ENCODE measurements at places on chromosomes 6 and 20. TPM values are rescaled to one million over a fixed set of nuclear protein-coding genes. Genes with fewer than 3 reads are reported as not detected.
A peak's percentile ranks its signal among the peaks of the same experiment; 100 is the strongest.

- no peak for DNase-seq
These were observed 108.9 kb downstream of the UST start for GRCh38 chr6:148855744-148856143.

DNA sequence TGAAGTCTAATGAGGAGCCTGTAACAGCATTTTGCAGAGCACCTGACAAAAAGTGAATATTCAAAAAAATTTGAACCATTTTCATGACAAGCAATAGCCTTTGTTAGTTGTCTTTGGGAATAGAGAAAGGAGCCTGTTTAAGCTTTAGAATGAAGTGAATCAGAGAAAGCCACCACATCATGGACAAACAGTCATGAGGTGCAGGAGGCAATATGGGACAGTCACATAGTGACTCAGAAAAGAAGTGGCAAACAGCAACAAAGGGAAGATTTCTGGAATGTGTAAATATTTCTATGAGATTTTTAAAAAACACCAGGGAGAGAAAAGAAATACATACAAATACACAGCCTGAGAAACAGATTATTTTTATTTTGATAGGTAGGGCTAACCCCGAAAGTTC lies 6.6 kb downstream of the KLHL31 start:
- no peak for DNase-seq

DNA sequence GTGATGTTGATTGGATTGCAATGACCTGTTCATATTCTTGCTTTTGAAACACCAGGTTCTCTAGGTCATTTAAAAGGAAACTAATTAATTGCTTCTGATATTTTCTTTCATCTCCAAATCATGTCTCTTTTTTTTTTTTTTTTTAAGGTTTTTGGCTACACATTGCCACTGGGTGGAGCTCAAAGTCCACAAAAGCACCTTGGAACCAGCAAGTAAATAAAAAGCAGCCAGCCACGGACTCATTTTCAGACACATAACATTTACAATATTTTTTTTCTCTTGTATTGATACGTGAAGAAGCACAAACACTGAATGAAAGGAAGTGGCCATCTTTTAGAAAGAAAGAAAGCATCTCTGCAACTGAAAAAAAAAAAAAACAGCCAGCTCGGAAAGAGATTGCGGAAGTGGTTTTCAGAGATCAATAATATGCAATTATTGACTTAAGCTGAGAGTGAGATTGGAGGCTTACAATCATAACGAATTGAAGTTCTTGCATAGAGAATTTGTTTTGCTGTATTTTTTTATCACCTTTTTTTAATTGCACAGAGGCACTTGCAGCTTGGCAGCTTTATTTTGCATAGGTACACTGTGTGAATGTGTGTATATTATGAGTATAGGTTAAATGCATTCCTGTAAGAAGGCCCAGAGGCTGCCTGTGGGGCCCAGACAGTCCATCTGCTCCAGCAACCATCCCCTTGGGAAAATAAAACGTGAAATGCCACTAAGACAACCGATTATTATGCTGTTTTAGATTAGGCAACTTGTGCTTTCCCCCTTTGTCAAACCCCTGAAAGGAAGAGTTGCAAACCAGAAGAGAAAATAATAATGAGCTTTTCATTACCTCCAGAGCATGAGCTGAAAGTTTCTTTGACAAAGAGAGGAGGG lies 28.2 kb downstream of the CGA start:
- peak; percentile 31 for DNase-seq

- DNase-seq = no peak
These were observed 61.9 kb upstream of the OPRM1 start for GRCh38 chr6:153976921-153977693.

DNA sequence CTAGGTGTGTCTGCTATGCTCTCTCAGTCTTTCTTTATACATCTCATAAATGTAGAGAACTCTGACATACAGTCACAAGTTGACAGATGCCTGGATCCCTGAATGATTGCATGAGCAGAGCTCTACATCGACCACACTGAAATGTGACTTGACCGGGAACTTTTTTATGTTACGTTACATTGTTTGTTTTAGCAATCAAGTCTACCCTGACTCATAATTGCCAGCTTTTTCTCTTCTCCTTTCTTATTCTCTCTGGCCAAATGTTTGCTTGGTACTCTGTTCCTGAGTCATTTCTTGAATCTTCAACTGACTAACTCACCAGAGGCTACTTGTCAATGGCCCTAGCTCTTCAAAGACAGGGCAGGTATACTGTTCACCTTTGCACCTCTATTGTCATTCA lies 213.6 kb upstream of the DTNBP1 start:
- DNase-seq = no peak

GRCh38 chr6:166433096-166433495 lies 50.4 kb upstream of the MPC1 start:
- DNase-seq = no peak

GRCh38 chr6:84074988-84075781 lies 41.6 kb downstream of the MRAP2 start:
- DNase-seq = no peak

DNA sequence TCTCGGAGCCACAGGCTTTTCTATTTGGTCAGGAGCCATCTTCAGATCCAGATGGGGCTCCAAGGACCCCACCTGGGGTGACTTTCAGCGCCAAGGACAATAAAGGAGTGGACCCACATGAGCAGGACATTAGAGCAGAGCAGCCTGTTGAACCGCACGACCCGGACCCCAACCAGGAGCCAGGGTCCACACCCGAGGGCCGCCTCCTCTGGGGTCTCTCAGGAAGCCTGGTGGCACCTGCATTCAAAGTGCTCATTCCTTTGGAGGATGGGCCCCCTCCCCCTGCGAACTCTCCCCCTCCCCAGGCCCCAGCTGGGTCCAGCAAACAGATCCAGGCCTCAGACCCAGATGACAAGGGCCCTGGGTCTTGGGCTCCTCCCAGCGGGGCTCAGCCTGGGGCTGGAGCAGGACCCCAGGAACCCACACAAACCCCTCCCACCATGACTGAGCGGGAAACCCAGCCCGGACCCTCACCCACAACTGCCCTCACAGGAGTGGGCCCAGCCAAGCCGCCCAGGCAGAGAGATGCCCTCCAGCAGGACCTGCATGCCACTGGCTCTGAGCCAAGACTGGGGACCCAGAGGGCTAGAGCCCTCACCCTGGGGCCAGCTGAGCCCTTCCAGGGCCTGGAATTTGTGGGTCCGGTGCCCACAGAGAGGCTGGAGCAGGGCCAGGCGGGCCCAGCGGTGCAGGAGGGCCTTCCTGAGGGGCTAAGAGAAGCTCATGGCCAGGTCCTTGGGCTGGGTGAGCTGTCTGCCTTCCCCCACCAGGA lies 23.9 kb downstream of the RAB44 start:
- no peak for DNase-seq

GRCh38 chr6:44008821-44009370 lies 118.4 kb downstream of the MRPL14 start:
- DNase-seq = no peak

GRCh38 chr6:123598011-123598410 lies 38.7 kb downstream of the TRDN start:
- DNase-seq = no peak

DNA sequence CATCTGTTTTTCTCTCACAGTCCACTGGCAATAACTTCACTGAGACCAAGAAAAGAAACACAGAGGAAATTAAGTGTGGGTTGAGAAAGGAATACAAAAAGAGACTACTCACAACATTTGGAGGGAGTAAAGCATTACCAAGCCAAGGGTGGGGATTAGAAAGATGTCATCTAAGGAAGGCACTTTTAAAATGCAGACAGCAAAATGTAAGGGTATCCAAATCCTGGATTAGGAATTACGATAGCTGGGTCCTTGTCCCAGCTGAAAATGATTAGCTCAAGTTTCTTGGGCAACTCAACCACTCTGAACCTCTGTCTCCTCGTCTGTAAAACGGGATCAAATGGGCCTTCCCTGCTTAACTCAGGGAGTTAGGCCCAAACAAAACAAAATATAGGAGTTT lies 2.2 kb downstream of the LEMD2 start:
- DNase-seq = no peak

DNA sequence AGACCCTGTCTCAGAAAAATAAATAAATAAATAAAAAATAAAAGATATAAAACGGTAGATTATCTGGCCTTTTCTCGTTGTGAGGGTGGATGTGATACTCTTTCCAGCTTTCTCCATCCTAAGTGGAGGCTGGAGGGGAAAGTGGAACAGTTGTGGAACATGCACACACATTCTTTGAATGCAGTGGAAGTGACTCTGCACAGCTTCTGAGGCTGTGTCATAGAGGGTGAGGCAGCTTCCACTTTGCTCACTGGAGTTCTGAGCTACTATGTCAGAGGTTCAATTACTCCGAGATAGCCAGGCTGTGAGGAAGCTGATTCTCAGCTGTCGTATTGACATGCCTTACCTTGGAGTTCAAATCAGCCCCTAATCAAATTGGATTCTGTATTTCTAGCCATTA lies 82.2 kb downstream of the CHMP4B start:
- DNase-seq = no peak

DNA sequence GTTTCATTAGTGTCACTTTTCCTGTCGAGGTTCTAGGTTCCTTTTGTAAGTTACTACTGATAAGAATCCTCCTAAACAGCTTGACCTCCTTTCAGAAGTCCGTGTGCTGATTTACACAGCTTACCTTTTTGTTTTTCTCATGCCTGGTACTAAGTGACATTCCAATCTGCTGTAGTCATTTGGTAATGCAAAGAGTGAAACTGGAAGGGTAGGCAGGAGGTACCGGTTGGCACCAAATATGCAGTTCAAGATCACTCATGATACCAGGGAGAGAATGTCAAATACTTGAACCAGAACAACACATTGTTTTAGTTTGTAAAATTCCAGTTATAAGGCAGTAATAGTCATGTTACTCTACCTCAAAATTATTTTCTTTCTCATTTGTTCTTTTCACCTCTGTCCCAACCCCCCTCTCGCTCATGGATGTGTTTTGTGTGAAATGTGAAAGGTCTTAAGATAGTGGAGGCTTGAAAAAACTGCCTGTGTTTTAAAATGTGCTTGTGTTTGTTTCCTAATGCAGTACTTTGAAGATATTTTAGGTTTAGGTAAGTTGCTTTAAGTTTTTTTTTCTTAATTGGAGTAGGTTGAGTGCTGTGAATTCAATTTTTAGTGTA lies 23.2 kb downstream of the AFDN start:
- DNase-seq = no peak

GRCh38 chr6:43969158-43969981 lies 157.9 kb downstream of the MRPL14 start:
- no peak for DNase-seq

GRCh38 chr6:33391922-33392594 lies 435 bp downstream of the KIFC1 start:
- no peak for DNase-seq

GRCh38 chr6:136696238-136696637 lies 96.0 kb downstream of the MAP3K5 start:
- DNase-seq = no peak

DNA sequence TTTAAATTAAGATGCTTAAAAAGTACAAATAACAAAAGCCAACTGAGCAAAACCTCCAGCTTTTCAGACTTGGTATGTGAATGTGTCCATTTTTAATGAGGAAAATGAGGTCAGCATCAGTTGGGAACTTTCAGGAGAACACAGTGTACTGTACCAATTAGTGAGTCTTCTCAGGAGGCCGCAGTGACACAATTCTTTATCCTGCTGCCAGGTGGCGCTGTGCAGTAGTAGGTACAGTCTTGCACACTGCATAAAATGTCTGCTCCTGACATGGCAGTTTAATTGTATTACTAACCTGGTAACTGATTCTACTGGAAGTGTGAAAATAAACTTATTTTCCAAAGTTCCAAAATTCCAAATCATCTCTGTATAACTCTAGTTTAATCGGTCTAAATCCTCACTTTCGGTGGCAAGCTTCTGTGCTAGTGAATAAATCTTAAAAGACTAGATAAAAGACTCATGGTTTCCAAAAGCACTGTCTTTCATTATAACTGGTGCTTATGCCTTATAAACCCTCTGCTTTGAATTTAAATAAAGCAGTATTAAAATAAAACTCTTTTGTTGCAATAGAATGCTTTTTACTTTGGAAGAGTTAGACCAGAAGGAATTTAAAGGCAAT lies 214.8 kb upstream of the MMS22L start:
- DNase-seq = peak; percentile 33

The MPIG6B gene
- total RNA-seq = not detected

The TSHZ2 gene
- total RNA-seq = 0.63 TPM

The MED23 gene
- total RNA-seq = 20.9 TPM

The MYMX gene
- total RNA-seq = 2.2 TPM

The COL9A1 gene
- not detected for total RNA-seq

The GPX5 gene
- not detected for total RNA-seq

The SLC17A2 gene
- total RNA-seq = not detected

The OPRM1 gene
- not detected for total RNA-seq

The HLA-DOA gene
- not detected for total RNA-seq

The MC3R gene
- not detected for total RNA-seq

All from glomerular endothelial cell (primary cell).